Activated CD4-positive, alpha-beta T cell treated with anti-CD3 and anti-CD28 coated beads, Interleukin-2, amount 50 U/mL, for 24 hours (primary cell): ENCODE measurements at places on chromosomes 3 and 15.

GRCh38 chr3:172142864-172143451 is 103.6 kb downstream of the FNDC3B start:
- DNase-seq, result no peak

- no peak for DNase-seq
Measured at GRCh38 chr15:60554494-60554893, 75.6 kb upstream of the ICE2 start.

DNA sequence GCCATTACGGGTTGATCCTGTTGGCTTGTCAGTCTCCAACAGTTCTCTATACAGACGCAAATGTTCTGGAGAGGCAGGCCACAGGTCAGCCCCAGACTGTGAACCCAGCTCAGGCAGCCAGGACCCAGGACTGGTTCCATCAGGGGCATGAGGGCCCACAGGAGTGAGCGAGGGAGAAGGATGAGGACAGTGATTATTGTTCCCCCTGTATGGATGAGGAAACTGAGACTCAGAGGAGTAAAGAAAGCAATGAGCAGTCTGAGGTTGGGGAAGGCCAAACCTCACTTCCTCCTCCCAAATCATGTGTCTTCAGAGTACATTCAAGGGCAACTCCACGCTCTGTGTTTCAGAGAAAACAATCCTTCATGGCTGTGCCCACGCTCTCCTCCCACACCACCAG is 121.9 kb downstream of the RPLP1 start:
- no peak for DNase-seq

DNA sequence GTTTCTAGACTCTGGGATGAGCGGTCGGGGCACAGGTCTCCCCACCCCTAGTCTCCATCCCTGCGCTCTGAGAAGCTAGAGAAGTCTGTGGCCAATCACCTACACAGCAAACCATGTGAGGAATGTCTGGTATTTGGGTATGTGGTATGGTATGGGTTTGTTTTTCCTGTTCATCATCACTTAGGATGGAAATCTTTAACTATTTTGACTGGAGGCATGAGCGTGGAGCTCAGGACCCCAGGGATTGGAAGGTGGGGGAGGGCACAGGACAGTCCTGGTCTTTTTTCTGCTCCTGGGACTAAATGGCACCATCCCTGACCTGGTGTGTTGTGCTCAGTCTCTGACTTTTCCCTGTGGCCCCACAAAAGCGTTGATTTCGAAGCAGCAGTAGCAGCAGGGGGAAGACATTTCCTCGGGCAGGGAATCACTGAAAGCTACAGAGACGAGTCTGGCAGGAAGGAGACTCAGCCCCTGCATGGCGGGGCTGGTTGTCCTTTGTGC is 191.7 kb upstream of the TPM1 start:
- DNase-seq, result no peak

DNA sequence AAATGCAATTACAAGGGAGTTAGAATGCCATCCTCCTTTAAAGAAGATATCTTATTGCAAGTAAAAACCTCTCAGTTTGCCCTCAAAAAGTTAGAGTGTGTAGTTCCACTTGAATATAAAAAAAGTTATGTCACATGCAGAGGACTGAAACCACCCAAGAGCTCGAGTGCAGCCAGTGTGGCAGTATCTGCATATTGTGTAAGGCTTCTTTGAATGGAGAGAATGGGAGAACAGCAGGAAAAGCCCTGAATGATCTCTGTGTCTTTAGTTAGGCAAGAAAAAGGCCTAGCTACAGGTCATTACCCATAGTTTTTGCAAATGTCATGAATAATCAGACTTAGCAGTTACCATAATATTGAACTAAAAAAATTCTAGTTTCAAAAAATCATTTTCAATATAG is 13.9 kb upstream of the TEX9 start:
- no peak for DNase-seq

- no peak for DNase-seq
Measured at GRCh38 chr3:182596676-182597410, 196.5 kb upstream of the ATP11B start.

- DNase-seq, result no peak
Measured at GRCh38 chr3:58049143-58049785, 41.0 kb downstream of the FLNB start.

DNA sequence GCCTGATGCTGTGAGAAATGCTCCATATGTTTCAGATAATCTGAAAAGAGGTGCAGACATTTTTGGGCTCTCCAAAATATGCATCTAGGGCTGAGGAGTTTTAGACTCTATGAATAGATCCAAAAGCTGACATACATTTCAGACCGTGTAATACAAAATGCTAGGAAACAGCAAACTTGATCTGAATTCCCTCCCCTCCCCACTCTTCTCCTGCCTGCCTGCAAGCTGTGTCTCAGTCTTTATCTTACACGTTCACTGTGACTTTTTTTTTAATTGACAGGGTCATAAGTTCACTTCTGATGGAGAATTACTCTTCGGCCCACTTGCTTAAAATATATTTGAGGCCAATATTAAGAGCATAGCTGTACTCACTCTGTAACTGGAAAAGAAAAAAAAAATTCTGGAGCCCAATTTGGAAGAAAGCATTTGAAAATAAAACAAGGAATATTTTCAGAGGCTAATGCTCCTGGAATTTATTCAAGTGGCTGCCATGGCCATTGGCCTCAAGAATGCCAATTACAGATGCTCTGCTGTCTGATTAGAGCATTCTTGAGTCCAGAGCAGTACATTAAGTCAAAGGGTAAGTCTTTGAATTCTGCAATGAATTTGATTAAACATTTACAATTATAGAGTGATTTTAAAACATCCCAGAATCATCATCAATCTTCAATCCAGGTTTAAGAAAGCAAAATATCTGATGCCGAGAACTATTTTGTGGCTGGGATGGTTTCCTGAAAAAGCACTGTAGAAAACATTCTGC is 146.2 kb upstream of the SEMA6D start:
- no peak for DNase-seq

GRCh38 chr3:9613056-9613748 is 36.1 kb upstream of the MTMR14 start:
- DNase-seq, result no peak
